ENCODE measurements at places on chromosomes 4 and X. TPM values are rescaled to one million over a fixed set of nuclear protein-coding genes. Genes with fewer than 3 reads are reported as not detected.

Gene WNK3
- 5.4 TPM for total RNA-seq

Gene UNC5C
- 6.2 TPM for total RNA-seq

Gene DCAF12L1
- total RNA-seq = not detected

Gene NUDT10
- 1.3 TPM for total RNA-seq

Gene DCHS2
- 2.8 TPM for total RNA-seq

Gene LUZP4
- total RNA-seq = not detected

Gene TMPRSS11D
- not detected for total RNA-seq

Gene SPANXA1
- not detected for total RNA-seq

Gene ZNF141
- 53.0 TPM for total RNA-seq

Gene RBM10
- total RNA-seq = 33.1 TPM

Gene WAS
- total RNA-seq = 12.5 TPM

Gene CPZ
- 13.4 TPM for total RNA-seq

Gene USP17L15
- total RNA-seq = not detected

Gene SLC10A4
- not detected for total RNA-seq

GRCh38 chr4:2591189-2591588 lies 54.7 kb downstream of the FAM193A start:
- DNase-seq = no peak

DNA sequence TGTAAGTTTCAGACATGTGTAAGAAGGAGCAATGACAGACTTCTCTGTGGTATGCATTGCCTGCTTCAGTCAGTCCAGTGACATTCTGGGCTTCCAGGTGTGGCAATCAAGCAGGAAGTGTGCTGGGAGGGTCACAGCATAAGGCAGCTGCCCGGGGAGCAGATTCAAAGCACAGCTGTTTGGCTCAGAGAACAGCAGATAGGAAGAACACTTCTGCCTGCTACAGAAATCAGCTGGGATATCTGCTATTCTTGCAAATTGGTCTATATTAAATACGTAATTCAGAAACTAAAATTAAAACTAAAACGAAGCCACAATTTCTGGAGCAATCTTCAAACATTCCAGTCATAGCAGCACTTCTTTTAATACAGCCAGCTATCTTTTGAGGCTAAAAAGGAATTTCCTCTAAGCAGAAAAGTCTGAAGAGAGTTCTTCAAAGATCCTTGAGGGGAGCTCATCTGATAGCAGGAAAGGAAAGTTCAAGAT lies 47.5 kb upstream of the GALNT7 start:
- DNase-seq = no peak

- DNase-seq = no peak
These were observed 1862.5 kb upstream of the TENM3 start for GRCh38 chr4:180380733-180381132.

GRCh38 chr4:11904846-11905739 lies 476.4 kb upstream of the HS3ST1 start:
- DNase-seq = no peak

GRCh38 chr4:73683033-73683432 lies 57.3 kb upstream of the CXCL8 start:
- no peak for DNase-seq

DNA sequence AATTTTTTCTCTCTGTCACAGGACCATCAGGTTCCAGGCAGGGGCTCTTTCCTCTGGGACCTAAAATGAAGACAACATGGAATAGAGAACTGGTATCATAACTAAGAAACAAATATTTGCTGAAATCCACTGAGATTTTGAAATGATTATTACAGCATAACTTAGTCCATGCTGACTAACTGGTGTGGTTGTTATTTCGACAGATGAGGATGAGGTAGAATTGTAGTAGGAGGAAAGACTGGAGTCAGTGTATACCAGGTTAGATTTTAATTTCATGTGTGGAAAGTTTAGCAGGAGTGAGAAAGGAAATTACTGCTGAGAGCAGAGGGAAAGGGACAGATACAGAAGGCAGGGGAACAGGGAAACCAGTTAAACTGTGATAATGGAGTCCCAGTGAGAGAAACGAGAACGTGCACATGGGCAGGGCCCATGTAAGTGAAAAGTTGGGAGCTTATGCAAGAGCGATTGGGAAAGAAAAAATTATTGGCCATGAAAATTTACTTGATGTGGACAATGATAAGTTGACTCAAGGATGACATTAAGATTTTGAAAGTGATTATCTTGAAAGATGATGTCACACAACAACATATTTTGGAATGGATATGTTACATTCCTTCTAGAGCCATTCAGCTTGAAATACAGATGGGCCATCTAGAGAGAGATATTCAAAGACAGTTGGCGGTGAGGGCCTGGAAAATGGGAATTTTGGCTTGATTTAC lies 98.7 kb upstream of the DDIT4L start:
- DNase-seq = no peak

- DNase-seq = no peak
These were observed 1359.5 kb downstream of the TECRL start for GRCh38 chr4:63049726-63050125.

GRCh38 chr4:127503111-127503510 lies 129.6 kb upstream of the INTU start:
- no peak for DNase-seq

- DNase-seq = no peak
These were observed 2.2 kb downstream of the LRPAP1 start for GRCh38 chr4:3530051-3530450.

DNA sequence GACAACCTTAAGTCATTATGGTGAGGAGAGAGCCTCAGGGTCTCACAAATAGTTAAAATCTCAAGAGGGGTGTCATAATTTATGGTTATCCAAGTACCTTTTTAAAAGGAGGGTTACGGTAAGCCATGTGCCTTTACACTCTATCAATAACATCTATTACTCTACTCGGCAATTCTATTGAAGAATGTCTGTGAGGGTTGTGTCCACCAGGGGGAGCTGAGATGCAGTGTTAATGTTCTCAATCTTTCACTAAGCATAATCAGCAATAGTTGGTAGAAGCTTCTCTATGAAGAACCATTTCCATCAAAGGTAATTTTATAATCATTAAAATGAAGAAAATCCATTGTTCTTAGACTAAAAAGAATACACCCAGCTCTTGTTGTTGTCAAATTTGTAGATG lies 457.4 kb downstream of the CENPC start:
- DNase-seq = no peak

- no peak for DNase-seq
These were observed 7.5 kb downstream of the P2RY4 start for GRCh38 chrX:70252491-70252890.

DNA sequence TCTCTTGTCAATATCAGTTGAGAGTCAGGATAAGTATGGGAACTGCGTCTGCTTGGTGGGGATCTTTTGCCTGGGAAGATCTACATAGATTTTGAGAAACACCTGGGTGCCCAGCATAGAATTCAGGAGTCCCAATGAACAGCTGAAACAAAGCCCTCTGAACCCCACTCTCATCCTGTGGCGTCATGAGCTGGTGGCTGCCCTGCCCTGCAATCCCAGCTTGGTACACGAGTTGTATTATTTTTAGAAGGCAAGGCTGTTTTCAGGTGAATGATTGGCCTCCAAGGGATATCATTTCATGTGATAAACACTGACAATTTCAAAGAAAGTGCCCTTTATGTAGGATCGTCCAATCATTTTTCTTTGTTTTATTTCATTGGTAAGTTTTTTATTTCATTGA lies 60.8 kb downstream of the HCCS start:
- no peak for DNase-seq

- no peak for DNase-seq
These were observed 128.9 kb upstream of the LIMCH1 start for GRCh38 chr4:41408859-41409593.

GRCh38 chr4:145734576-145735346 lies 54.8 kb downstream of the C4orf51 start:
- peak; percentile 94 for DNase-seq

- DNase-seq = no peak
These were observed 279.7 kb downstream of the CHIC1 start for GRCh38 chrX:73842541-73843234.

GRCh38 chr4:107647591-107647990 lies 72.4 kb downstream of the PAPSS1 start:
- DNase-seq = no peak

- no peak for DNase-seq
These were observed 1303.4 kb downstream of the TECRL start for GRCh38 chr4:63105839-63106238.

DNA sequence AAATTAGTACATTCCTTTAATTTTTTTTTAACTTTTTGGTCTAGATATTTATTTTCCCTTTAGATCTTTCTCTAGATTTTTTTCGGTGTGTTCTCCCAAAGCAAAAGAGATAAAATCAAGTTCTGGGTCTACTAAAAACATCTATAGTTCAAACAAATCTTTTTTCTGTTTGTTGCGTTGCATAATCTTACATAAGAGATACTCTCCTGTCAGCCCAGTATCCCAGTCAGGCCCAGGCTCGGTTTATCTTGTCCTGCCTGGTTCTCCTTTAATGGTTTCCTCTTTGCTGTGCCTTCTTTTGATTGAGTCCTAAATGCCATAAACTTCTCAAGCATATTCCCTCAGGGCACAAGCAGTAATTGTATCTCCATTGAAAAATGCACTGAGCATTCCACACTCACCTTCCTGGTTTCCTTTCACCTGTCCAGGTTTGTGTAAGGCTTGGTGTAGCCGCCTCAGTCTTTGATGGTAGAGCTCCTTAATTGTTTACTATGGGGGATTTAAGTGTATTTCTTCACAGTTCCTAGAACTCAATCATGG lies 104.9 kb downstream of the TMEM131L start:
- no peak for DNase-seq

GRCh38 chrX:66166671-66167070 lies 2.6 kb downstream of the HEPH start:
- no peak for DNase-seq

DNA sequence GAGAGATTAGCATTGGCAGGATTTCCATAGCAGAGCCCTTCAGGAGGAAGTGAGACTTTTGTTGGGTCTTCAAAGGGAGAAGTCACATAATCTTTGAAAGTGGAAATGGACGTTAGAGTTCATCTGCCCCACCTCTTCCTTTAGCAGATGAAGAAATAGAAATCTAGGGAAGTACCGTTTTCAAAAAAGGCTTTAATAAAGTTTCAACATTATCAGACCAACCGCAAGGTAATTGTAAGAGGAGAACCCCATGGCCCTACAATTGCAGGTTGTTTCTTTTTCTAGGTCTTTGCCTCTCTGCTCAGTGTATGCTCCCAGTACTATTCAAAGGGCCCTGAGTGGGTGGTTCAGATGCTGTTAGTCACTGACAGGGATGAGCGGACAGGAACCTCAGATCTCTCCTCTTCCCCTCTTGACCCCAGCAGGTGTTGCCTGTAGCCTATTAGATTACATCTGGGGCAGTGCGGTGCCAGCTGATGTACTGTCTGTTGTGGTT lies 48.6 kb upstream of the AP1S2 start:
- no peak for DNase-seq

DNA sequence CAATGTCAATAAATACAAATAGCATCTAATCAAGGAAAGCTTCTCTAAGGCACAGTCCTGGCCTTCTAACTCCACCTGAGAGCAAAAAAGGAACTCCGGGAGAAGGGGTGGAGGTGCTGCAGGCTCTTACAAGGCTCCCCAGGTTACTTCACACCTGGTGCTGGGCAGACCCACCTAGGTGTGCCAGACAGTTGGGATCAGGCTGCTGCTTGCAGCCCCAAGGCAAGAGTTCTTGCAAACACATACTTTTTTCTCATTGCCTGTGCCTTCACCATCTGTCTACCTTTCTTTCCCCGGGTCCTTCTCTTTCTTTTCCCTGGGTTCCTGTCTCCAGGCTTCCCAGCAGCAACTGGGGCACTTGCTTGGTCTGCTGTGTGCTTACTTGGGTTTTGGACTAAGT lies 81.4 kb upstream of the STIM2 start:
- no peak for DNase-seq

- DNase-seq = no peak
These were observed 424.2 kb downstream of the PDGFC start for GRCh38 chr4:156547439-156547838.

- DNase-seq = no peak
These were observed 263.2 kb upstream of the ITM2A start for GRCh38 chrX:79630033-79631009.

GRCh38 chr4:7673121-7673520 lies 238.4 kb upstream of the PSAPL1 start:
- DNase-seq = no peak

- no peak for DNase-seq
These were observed 128.0 kb downstream of the C4orf33 start for GRCh38 chr4:129223945-129224344.

DNA sequence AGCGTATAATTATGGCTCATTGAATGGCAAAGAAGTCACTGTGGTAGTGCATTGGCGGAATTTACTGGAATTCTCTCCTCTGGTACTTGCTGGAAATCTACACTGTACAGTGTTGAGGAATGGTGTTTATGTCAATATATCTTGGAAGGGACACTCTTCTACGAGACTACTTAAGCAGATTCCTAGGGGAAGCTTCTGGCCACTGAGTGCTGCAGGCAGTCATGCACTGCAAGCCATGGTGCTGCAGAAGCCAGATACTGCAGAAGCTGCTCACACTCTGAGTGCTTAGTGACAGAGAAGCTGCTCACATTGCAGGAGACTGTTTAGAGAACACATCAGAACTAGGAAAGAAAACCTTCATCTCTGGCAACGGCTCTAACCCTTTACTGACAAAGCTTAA lies 725.0 kb downstream of the CCSER1 start:
- no peak for DNase-seq

- no peak for DNase-seq
These were observed 24.2 kb downstream of the HERC3 start for GRCh38 chr4:88616275-88617150.

DNA sequence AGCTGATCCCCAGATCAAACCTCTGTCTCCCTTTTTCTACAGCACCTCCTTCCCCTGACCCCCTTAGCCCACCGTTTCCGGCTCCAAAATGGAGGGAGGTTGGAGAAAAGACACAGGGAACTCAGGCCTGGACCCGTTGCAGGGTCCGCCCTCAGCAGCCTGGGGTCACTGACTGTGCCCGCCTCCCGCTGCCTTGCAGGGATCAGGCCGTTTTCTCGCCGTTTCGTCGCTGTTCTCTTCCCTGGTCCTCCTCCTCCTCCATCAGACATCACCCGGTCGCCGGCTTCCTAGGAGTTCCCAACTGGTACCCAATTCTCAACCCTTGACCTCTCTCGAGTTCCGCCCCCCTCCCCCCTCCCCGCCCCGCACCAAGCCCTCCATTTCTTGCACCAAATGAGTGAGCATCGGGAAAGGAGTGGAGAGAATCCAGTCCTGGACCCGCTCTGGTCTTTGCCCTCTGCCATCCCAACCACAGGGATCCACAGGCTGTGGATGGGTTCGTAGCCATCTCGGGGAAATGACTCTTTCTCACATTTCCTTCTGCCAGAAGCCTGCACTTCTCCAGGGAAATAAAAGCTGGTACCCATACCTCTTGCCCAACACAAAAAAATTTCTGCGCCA lies 493 bp downstream of the TCEAL5 start:
- no peak for DNase-seq

GRCh38 chr4:39166177-39166576 lies 16.2 kb upstream of the WDR19 start:
- no peak for DNase-seq

DNA sequence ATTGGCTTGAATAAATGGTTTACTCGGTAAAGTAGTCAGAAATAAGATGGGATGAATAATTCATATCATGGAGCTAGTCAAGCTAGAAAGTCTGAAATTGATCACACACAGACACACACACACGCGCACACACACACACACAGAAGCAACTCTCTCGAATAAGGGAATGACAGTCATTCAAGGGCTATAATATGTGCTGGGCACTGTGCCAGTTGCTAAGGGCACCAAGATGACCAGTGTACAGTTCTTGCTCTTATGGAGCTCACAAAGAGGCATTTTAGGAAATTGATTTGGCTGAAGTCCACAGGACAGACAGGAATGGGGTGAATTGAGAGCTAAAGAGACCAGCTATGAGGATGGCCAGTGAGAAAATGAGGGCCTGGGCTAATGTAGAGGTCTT lies 34.2 kb upstream of the SH3D19 start:
- DNase-seq = no peak

Measured in breast epithelium (tissue), 4 donors.